ENCODE measurements at places on chromosomes 12 and 14. TPM values are rescaled to one million over a fixed set of nuclear protein-coding genes. Genes with fewer than 3 reads are reported as not detected.

DNA sequence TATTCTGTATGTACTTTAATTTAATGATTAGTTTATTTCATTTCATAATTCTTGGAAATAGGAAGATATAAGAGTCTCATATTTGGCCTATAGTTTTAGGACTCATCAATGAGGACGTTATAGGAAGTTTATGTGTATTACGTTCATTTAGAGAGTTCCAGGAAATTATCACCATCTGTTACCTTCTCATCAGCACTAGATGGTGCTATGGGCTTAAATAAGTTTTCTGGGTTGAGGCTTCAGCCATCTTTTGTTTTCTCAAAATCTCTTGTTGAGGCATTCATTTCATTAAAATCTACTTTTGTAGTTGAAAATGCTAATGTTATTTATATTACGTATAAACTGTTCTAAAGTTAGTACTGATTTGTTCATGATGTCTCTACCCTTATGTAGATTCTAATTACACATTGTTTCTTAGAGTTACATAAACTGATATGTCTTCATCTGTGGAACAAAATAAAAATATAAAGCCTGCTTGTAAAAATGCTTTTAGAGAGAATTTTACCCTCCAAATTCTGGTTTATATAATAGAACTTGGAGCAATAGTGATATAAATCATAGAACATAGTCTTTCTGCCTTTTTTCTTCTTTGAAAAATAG is 89.2 kb downstream of the CFAP54 start:
- DNase-seq, result peak; percentile 94

Gene LPAR5
- 6.0 TPM for polyA plus RNA-seq

Gene EXOC3L4
- 0.45 TPM for polyA plus RNA-seq

Gene SPTB
- polyA plus RNA-seq, result 42.3 TPM

- no peak for DNase-seq
Observed at GRCh38 chr12:54831631-54832030, 22.7 kb upstream of the MUCL1 start.

DNA sequence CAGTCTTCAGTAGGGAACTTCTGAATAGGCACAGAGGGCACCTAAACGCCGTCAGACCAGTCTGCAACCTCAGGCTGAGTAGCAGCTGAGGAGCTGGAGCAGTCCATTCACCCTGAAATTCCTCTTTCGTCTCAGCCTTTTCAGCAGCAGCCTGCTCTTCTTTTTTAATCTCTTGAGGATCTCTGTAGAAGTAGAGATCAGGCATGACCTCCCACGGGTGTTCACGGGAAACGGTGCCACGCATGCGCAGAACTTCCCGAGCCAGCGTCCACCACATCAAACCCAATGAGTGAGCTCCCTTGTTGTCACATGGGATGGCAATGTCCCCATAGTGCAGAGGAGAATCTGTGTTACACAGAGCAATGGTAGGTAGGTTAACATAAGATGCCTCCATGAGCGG is 11.1 kb upstream of the MARK3 start:
- no peak for DNase-seq

DNA sequence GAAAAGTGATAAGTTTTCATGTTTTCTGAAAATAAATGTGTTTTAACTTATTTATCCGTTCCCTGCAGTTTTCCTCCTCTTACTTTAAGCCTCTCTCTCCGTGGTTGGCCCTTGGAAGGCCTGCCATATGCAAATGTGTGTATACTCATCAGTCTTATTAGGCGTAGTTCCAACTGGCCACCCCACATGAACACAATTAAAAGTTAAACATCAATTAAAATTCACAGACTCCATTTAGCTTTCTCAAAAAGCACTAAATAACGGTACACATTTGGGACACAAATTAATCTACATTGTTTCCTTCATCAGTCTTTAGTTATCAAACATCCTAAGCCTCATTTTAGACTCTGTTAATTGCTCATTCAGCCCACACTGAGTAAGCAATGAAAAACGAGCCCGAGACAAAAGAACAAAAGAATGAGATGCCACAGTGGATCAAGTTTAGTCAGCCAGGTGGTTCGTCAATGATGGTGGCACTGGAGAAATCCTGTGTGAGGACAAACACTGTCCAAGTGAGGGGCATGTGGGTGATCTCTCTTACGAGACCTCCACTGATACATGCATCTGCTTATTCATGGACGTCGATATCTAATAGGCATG is 76.0 kb upstream of the TMCC3 start:
- DNase-seq, result no peak

All from spinal cord (tissue), 10 donors.